ENCODE measurements at places on chromosomes 16 and 17.

- no peak for DNase-seq
These were observed 23.5 kb downstream of the POLR3E start for GRCh38 chr16:22320572-22321339.

DNA sequence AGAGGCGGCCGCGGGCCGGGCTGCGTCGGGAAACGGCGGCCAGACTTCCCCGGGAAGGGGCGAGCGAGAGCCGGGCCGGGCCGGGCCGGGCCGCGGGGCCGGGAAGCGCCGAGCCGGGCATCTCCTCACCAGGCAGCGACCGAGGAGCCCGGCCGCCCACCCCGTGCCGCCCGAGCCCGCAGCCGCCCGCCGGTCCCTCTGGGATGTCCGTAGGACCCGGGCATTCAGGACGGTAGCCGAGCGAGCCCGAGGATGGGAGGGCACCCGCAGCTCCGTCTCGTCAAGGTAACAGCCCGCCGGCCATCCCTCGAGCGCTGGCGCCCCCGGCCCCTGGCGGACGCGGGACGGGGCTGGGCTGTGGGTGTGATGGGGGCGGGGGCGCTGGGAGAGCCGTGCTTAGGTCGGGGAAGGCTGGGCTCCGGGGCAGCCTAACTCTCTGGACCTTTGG, at the start of gene CRHR1:
CRHR1 (plus strand) TSS at position 28 of the 448 bp plus-strand sequence; CDS start at position 253, 225 bp downstream.
- no peak for DNase-seq

GRCh38 chr17:54891176-54891821, 9.4 kb upstream of the TOM1L1 start:
- no peak for DNase-seq

GRCh38 chr17:73901661-73902415, 257.6 kb upstream of the SDK2 start:
- DNase-seq = no peak

GRCh38 chr16:57935904-57936303, 35.0 kb downstream of the CNGB1 start:
- DNase-seq = no peak

DNA sequence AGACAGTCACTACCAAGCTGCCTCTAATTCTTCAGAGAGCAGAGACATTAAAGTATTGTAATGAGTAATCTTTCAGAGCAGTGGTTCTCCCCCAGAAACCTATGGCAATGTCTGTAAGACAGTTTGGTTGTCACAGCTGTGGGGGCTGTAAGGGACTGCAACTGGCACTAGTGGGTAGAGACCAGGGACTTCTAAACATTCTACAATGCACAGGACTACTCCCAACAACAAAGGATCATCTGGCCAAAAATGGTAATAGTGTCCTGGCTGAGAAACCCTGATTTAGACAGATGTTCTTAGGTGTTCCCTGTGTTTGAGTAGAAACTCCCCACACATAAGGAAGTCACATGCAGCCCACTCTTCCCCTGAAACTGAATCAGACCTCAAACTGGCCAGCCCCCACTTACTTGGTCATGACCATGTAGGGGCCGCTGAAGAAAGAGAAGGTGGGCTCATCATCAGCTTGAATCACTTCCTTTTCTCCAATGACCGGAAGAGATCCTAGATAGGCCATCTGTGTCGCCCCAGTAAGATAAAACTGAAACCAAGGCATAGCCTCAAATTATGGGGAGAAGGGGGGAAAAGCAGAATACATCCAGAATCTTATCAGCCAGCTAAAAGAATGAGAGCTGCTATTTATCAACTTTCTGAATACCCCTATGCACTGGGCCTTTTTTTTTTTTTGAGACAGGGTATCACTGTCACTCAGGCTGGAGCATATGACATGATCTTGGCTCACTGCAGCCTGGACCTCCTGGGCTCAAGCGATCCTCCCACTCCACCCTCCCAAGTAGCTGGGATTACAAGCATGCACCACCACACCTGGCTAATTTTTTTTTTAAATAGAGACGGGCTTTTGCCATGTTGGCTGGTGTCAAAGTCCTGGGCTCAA, 75.8 kb downstream of the TEX14 start:
- DNase-seq = no peak

GRCh38 chr17:47265983-47266541, 12.4 kb downstream of the ITGB3 start:
- no peak for DNase-seq

GRCh38 chr17:78689029-78689428, 93.0 kb downstream of the CYTH1 start:
- no peak for DNase-seq

DNA sequence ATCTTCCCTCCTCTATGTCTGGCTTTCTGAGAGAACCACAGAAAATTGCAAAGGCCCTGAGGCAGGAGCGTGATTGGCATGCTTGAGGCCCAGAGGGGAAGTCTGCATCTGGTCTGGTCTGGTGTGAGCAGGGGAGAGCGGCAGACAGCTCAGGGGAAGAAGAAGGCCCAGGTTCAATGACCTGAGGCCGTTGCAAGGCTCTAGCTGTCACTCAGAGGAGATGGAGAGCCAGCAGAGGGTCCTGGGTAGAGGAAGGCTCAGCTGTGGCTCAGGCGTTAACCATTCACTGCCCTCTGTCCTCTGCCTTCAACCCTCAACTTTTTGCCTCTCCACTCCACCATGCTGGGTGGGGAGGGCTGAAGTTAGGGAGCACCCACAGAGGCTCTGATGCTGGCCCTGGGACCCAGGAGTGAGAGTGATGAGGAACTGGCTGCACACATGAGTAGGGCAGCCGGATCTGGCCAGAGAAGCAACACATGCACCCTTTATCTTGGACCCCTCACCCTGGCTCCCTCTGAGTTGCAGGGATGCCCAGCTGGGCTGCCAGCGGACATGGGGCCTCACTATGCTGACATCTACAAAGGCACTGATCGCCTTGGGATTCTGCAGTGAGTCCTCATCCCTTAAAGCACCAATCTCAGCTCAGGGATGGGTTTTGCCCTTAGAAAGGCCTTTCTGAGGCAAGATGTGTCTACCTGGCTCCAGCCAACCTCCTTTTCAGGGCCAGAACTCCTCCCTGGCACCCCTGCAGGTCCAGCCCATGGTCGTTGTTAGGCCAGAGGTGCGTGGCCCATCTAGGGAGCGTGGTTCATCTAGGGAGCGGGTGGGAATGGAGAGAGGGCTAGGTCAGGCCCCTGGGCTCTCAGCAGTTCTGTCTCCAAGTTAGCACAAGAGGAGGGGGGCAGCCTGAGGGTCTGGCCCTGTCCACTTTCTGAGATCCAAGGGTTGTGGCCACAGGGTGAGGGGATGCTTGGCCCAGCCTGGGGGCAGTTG, 7.7 kb upstream of the KRTAP17-1 start:
- no peak for DNase-seq

GRCh38 chr17:27578718-27579085, 52.3 kb upstream of the LGALS9 start:
- DNase-seq = no peak

DNA sequence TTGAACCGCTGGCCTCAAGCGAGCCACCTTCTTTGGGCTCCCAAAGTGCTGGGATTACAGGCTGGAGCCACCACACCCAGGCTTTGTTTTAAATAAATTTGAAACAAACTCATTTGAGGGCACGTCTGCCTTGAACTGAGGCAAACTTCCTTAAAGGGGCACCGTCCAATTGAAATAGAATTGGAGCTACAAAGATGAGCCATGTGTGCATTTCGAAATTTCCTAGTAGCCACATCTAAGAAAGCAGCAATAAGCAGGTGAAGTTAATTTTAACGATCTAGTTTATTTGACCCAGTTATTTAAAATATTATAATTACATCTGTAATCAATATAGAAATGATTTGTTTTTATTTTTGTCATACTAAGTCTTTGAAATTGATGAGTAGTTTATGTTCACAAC, 755 bp upstream of the C16orf89 start:
- no peak for DNase-seq

- no peak for DNase-seq
These were observed 16.6 kb downstream of the TMEM204 start for GRCh38 chr16:1550069-1550468.

DNA sequence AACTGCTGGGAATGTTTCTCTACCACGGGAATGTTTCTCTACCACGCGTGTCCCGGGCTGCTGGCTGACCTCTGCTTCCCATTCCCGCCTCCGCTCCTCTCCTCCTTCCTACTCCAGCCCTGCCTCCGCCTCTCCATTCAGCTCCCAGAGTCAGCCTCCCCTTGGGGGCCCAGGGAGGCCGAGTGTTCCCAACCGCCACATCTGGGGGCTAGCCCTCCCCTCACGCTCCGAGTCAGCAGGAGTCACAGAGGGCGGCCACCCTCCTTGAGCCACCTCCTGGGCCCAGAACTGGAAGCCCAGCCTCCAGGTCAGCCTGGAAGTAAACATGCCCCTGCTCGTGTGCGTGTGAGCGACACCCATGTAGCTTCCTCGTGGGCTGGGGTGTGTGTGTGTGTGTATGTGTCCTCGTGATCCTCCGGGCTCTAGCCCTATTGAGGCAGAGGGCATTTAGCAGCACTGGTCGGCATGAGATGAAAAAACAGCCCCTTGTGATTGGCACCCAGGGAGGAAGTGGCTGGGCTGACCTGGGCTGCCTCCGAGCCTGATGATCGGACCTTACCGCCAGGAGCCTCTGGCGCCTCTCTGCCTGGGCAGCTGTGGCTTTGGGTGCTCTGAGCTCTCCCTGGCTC, 7.3 kb downstream of the CYGB start:
- DNase-seq = no peak

DNA sequence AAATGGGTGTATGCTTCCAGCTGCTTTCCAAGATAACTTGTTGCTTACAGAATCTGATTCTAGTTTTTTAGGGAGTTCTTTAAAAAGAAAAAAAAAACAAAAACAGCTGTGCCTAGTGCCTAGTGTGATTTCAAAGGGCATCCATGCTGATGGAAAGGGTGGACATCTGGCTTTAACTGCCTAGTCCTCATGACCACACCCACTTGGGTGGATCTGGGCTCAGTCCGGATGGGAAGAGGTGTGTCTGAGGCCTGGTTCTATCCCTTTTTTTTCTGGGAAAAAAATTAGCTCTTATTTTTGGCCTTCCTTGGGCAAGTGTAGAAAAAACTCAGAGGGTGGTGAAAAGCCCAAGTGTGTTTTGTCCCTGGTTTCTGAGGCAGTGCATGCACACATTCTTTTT, 132.3 kb upstream of the CDH11 start:
- DNase-seq = no peak

GRCh38 chr17:79752175-79752574, 21.4 kb downstream of the ENPP7 start:
- DNase-seq = no peak

GRCh38 chr17:58291246-58291645, 10.5 kb upstream of the MPO start:
- DNase-seq = no peak

- no peak for DNase-seq
These were observed 151.3 kb downstream of the ZFHX3 start for GRCh38 chr16:72896485-72897118.

DNA sequence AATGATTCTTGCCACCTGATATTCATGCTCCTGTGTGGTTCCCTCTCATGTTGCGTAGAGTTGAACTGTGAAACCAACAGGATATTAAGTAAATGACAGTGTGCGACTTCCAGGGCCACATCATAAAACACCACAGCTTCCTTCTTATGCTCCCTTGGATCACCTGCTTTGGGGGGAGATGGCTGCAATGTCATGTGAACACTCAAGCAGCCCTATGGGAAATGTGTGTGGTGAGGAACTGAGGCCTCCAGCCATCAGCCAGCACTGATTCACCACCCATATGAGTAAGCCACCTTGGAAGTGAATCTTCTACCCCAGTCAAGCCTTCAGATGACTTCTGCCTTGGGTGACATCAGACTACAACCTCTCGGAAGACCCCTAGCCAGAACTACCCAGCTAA, 427.5 kb downstream of the UTP18 start:
- no peak for DNase-seq

- DNase-seq = no peak
These were observed 83.0 kb downstream of the CMIP start for GRCh38 chr16:81527477-81528178.

- DNase-seq = no peak
These were observed 596.3 kb upstream of the CA10 start for GRCh38 chr17:52754838-52755237.

GRCh38 chr16:30340621-30341020, 14.5 kb downstream of the CD2BP2 start:
- no peak for DNase-seq

- no peak for DNase-seq
These were observed 67.1 kb downstream of the CYLD start for GRCh38 chr16:50808929-50809538.

DNA sequence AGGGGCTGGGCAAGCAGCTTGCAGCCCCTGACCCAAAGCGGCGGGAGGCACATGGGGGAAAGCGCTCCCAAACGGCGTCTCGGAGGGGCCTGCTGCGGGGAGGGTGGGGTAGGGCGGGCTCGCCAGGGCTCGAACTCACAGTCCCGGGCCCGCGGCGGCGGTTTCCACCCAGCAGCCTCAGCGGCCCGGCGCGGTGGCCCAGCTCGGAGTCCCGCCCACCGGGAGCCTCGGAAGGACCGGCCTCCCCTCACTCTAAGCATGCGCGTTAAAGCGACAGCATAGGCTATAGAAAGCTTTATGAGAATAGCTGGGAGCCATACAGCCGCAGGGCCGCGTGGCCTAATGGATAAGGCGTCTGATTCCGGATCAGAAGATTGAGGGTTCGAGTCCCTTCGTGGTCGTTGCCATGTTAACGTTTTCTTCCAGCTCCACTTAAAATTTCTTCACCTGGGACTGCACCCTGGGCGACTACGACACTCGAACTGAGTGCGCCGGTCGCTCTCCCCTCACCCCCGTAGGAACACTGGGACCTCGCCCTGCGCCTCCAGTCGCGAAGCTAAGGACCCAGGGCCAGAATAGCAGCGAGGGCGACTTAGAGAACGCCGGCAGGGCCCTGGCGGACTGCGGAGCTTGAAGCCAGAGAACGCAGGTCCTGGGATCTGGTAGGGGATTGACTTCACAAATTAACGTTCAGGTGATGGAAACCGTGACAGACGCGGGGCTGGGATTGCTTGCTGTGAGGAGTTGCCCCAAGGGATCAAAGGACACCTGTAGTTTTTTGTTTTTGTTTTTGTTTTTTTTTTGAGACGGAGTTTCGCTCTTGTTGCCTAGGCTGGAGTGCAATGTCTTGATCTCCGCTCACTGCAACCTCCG, 15.8 kb downstream of the ZNF213 start:
- DNase-seq = peak; percentile 97

GRCh38 chr17:32927724-32928585, at the start of gene TMEM98:
TSS of gene TMEM98 (plus strand) at chr17:32928153. CDS start at chr17:32931529, 3,376 bp downstream.
- DNase-seq = no peak

DNA sequence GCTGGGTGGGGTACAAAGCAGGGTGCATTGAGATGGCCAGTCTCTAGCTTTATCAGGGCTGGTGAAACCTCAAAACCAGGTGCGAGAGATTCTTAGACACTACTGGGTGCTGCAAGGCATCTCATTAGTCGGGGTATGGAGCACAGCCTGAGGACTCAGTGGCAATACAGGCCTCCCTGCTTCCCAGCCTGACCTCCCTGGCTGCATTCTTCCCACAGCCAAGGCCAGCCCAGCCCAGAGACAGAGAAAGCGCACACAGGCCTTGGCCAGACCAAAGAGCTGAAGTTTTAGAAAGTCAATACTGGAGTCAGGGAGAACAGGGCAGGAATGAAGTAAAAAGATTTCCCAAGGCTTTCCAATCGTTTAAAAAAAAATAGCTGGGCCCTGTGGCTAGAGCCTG, 12.5 kb downstream of the HNF1B start:
- DNase-seq = no peak

GRCh38 chr17:58002154-58002948, 4.7 kb downstream of the SRSF1 start:
- no peak for DNase-seq

- no peak for DNase-seq
These were observed 5.0 kb upstream of the SLC4A1 start for GRCh38 chr17:44272954-44273353.

All from activated T-helper 1 cell treated with anti-CD3 and anti-CD28 coated beads, Interleukin-2, amount 50 U/mL, for 16 hours (primary cell).